ENCODE measurements at places on chromosomes 7 and 10. TPM values are rescaled to one million over a fixed set of nuclear protein-coding genes. Genes with fewer than 3 reads are reported as not detected.

Gene GNAT3
- not detected for total RNA-seq

Gene HK1
- total RNA-seq: 85.1 TPM

Gene GRM3
- total RNA-seq: not detected

Gene MYOZ1
- 2.9 TPM for total RNA-seq

Gene PIP
- 12.6 TPM for total RNA-seq

Gene SPAM1
- total RNA-seq: not detected

Gene MCU
- 24.2 TPM for total RNA-seq

Gene MDH2
- 107 TPM for total RNA-seq

Gene FANK1
- 11.5 TPM for total RNA-seq

Gene HOGA1
- total RNA-seq: 1.1 TPM

Gene IFIT2
- 64.8 TPM for total RNA-seq

Gene RSPH10B
- total RNA-seq: 2.7 TPM

Gene RSU1
- 81.6 TPM for total RNA-seq

Gene SND1
- total RNA-seq: 142 TPM

DNA sequence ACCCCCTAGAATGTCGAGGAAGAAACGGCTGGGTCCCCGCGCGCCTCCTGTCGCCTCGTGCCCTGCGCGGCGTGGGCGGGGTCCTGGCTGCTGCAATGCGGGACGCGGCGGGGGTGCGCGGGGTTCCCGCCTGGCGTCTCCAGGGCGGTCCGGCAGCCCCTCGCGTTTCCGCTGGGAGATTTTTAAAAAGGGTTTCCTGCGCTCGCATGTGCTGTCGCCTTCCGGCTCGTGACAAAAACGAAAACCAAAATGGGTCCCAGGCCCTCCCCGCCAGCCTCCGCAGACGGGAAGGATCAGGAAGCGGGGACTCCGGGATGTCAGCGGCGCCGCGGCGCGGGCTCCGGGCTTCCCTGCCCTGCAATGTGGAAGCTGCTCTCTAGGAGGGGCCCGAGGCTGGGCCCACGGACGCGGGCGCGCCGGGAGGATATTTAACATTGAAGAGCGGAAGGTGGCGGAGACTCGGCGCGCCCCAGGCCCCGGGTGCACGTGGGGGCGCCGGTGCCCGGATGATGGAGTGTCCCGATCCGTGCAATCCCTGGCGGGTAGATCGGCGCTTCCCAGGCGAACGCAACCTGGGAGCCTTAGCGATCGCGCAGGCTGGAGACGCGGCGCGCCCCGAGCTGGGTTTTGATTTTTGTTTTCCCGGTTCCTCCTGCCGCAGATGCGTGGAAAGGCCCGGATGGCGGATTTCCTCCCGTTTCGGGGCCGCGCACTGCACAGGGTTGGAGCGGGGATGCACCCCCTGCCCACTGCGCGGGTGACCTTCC lies 1.0 kb downstream of the PFKP start:
- peak; percentile 74 for DNase-seq

- no peak for DNase-seq
Observed at GRCh38 chr7:94298943-94299342, 95.8 kb upstream of the COL1A2 start.

- no peak for DNase-seq
Observed at GRCh38 chr7:150572496-150572895, 5.3 kb downstream of the GIMAP4 start.

DNA sequence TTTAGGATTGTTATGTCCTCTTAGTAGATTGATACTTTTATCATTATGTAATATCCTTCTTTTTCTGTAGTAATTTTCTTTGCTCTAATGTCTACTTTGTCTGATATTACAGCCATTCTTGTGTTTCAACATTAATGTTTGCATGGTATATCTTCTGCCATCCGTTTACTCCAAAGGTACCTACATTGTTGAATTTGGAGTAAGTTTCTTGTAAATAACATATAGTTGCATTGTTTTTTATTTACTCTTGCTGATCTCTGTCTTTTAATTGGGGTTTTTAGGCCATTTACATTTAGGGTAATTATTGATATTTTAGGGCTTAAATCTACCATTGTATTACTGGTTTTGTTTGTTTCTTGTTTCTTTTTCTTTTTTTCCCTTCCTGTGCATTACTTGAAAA lies 100.1 kb downstream of the STK31 start:
- DNase-seq: no peak

- DNase-seq: no peak
Observed at GRCh38 chr10:71821909-71822763, 28.9 kb downstream of the PSAP start.

- no peak for DNase-seq
Observed at GRCh38 chr10:89522463-89522862, 12.9 kb downstream of the SLC16A12 start.

GRCh38 chr10:69885379-69886013 lies 83.8 kb downstream of the COL13A1 start:
- DNase-seq: no peak

GRCh38 chr10:4515721-4516120 lies 310.3 kb upstream of the AKR1E2 start:
- DNase-seq: no peak

- no peak for DNase-seq
Observed at GRCh38 chr10:35058134-35058533, 32.0 kb downstream of the CUL2 start.

DNA sequence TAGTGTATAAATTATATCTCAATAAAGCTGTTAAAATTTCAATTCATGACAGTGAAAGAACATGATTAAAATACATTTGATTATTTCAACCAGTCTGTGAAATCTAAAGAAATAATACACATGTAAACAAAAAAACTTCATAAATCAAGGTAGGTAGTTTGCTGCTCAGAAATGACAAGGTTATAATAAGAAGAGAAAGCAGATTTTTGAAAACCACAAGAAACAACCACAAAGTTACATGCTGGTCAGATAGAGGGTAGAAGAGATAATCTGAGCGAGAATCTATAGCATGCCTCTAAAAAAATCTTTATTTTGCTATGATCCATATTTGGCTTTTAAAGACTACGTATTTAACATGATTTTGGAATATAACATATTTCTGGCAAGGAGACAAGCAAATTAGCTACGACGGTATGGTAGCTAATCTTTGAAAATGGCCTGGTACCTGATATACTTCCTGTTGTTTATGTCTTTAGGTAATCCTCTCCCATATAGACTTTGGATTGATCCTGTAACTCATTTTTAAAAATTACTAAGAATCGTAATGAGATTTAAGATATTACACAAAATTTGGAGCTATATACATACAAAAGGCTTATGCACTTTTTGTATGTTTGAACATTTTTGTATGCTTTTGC lies 23.5 kb upstream of the VCL start:
- no peak for DNase-seq

- no peak for DNase-seq
Observed at GRCh38 chr10:89301232-89301631, 614 bp upstream of the IFIT2 start.

GRCh38 chr10:65907199-65907712 lies 1018.6 kb upstream of the LRRTM3 start:
- no peak for DNase-seq

DNA sequence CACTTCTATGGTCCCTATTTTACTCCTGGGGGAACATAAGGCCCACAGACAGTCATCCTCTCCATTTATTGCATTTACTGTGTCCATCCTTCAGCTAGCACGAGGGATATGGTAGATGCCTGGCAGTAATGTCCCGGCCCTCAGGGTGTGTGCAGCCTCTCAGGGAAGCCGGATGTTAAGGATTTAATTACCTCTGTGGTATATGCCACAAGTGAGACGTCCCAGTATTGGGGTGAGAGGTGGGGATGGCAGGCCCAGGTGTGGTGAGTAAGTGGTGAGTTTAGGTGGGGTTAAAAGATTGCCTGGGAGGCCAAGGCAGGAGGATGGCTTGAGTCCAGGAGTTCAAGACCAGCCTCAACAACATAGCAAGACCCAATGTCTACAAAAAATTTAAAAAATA lies 144.9 kb downstream of the SH3PXD2A start:
- DNase-seq: no peak

- DNase-seq: no peak
Observed at GRCh38 chr10:3325954-3326750, 153.6 kb upstream of the PITRM1 start.

- DNase-seq: no peak
Observed at GRCh38 chr7:85489498-85489897, 302.6 kb upstream of the SEMA3D start.

- no peak for DNase-seq
Observed at GRCh38 chr7:2481195-2481594, 5.0 kb upstream of the GRIFIN start.

- no peak for DNase-seq
Observed at GRCh38 chr10:24035761-24036160, 173.2 kb upstream of the KIAA1217 start.

DNA sequence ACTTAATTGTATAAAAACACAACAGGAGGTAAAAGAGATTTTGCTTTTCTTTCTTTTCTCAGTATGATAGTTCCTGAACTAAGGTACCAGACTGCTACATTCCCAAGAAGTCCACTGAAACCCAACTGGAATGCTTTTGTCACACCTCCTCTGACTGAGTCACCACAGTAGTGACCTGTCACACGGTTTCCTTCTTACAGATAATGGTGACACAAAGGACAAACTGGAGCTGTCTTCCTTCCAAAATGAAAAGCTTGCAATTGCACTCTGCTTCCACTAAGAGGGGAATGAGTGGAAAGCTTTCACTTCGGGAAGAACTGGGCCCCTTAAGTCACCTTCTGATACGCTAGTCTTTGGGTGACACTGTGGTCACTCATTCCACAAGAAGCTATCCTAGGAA lies 122.2 kb downstream of the KMT2E start:
- no peak for DNase-seq

- DNase-seq: peak; percentile 5
Observed at GRCh38 chr10:69411476-69411875, 5.2 kb downstream of the TACR2 start.

DNA sequence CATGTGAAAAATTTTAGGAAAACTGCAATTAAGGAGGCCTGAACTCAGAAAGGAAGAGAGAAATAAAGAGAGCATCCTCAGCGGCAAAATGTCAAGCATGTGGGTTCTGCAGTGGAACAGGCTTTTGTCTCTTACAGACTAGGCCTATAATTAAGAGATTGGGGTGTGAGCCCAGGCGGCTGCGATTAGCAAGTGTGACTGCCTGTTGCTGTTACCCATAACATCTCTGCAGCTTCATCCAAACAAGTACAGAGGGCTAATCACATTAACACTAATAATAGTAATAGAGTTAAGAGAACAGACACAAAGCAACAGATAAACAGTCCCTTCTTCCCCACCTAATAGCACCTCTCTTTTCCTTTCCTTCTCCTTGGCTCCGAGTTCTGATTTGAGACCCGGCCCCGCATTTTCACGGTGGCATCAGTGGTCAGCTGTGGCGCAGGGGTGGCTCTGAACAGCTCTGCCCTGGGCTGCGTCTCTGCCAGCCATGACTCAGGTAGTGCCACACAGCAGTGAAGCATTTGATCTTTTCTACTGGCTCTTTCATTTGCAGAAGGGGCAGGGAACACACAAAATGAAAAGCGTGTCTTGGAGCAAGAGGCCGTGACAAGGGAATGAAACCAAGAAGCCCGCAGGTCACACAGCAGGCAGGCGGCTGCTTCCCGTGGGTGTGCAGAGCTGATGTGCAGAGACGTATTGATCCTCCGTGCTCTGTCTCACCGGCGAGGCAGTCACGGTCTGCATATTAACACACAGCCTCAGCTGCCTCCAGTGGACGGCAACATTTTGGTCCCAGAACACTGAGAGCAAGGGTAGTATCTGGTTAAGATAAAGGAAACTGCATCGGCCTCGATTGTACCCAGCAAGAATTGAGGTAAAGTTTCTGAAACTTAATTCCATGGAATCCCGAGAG lies 103.1 kb downstream of the KLF6 start:
- no peak for DNase-seq

DNA sequence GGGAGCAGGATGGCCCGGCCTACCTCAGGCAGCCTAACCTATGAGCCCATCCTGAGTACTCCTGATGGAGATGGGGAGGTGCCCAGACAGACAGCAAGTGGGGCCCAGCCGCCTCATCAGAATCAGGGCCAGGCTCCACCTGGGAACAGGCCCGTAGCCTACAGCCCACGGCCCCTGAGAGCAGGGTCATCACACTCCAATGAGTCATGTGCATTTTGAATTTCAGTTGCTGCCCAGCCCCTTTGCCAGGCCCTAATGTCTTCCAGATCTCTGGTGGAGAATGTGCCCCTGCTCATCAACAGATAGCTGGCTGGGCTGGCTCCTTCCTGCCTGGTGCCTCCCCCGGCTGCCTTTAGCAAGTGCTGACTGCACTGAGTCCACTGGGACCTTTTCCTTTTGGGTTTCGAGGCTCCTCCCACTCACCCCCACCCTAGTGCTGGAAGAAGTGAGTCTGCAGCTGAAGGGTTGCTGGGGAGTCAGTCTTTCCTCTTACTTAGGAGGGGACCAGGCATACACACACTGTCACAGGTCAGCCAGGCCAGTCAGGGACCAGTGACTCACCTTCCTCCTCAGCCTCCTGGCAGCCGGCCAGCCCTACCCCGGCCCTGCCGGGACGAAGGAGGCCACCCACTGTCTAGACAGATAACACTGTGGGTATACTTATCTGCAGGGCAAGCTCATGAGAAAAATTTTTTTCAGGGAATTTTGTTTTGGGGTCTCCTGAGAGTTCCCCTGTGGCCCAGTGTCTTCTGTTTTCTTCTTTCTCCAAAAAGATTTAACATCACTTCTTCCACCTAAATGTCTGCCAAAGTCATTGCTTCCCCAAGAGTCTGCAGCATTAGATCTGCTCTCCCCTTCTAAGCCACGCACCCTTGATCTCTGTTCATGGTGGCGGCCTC lies 9.1 kb upstream of the ASIC3 start:
- peak; percentile 71 for DNase-seq

GRCh38 chr7:157670490-157671357 lies 333.9 kb downstream of the DNAJB6 start:
- DNase-seq: no peak

DNA sequence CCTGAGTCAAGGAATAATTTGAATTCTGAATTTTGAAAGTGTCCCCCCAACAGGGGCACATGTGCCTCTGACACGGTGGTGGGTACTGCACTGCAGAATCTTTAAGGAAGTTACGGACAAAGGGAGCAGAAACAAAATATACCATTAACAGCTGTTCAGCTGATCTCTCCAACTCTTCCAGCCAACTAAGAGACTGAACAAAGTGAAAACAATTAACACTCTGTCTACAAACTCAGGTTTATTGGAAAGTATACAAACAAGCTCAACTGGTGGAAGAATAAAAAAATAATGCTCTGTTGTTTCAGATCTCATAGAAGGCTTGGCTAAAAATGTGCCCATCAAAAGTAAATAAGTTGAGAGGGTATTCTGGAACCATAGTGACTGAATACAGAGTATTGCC lies 34.4 kb downstream of the ASB4 start:
- no peak for DNase-seq

- no peak for DNase-seq
Observed at GRCh38 chr7:75958802-75959543, 35.4 kb downstream of the TMEM120A start.

- DNase-seq: no peak
Observed at GRCh38 chr10:60967260-60967659, 23.3 kb upstream of the RHOBTB1 start.

DNA sequence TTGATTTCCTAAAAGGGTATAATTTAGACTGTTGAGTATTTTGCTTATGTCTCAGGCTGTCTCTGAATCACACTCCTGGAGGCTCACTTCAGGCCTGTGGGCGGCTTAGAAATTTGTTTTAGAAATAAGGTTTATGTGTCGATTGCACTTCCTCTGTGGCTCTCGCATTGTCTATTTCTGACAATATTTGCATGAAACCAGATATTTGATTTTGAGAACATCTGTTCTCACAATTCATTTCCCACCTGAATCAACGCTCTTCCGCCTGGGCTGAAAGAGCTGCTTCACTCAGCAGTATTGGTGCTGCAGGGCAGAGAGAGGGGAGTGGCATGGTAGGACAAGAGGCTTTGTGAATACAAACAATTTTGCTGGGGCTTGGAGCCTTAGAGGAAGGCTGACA lies 262.0 kb downstream of the ADRA2A start:
- DNase-seq: no peak
